CD4-positive, alpha-beta T cell (primary cell): ENCODE measurements at places on chromosomes 4 and X.

DNA sequence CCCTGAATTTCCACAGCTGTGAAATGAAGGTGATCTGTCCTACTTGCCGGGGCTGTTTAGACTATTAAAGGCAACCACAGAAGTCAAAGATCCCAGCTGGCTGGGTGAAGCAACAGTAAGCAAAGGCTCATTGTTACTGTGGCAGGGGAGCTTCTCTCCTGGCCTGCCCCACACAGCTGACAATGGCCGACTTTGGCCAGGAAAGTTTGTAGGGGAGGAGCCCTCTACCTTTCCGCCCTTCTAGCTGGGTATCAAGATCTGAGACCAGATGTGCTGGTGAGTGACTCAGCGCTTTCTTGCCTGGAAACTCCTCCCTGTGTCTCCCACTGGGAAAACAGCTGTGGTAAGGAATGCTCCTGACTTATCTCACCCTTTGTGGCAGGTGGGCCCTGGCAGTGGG is 21.1 kb downstream of the RASSF6 start:
- no peak for DNase-seq

DNA sequence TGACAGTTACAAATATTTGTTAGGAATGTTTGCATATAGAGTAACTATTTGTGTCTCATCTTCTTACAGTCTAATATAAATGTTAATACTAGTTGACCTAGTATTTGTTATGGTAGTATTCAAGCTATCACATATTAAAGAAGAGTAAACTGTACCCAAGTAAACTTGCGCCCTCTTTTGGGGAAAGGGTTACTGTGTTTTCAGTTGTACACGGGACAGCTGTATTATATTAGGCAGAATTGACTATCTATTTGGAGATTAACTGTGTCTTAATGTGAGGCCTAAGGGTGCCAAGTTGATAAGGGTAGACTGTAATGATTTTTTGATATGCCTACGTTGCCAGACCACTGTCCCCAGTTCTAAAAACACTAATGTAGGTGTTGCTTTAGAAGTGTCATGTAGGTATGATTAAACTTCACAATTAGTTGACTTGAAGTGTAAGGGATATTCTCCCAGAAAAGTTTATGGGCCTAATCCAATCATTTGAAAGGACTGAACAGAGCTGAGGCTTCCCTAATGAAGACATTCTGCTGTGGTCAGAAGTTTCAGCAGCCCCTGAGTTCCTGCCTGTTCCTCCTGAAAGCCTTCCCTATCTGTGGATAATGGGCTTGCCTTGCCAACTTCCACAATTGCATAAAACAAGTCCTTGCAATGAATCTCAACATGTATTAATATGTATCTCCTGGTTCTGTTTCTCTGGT is 172.8 kb upstream of the CXCL13 start:
- no peak for DNase-seq

DNA sequence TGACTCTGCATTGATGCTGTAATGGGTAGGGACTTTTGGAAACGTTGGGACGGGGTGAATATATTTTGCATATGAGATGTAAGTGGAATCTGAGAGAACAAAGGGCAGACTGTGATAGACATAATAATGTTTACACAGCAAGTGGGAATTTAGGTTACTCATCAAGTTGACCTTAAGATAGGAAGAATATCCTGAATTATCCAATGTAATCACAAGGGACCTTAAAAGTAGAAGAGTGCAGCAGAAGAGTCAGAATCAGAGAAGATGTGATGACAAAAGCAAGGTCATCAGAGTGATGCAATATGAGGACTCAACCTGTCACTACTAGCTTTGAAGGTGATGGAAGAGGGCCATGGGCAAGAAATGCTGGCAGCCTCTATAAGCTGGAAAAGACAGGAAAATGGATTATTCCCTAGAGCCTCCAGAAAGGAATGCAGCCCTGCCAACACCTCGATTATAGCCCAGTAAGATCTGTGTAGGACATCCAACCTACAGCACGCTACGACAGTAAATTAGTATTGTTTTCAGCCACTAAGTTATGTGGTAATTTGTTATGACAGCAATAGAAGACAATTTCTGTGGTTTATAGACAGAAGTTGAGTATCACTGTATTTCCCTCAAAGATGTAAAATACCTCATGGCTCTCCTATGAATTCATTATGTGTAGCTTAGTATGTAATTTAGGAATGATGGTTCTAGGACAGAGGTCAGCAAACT is 26.4 kb downstream of the MORC4 start:
- no peak for DNase-seq

DNA sequence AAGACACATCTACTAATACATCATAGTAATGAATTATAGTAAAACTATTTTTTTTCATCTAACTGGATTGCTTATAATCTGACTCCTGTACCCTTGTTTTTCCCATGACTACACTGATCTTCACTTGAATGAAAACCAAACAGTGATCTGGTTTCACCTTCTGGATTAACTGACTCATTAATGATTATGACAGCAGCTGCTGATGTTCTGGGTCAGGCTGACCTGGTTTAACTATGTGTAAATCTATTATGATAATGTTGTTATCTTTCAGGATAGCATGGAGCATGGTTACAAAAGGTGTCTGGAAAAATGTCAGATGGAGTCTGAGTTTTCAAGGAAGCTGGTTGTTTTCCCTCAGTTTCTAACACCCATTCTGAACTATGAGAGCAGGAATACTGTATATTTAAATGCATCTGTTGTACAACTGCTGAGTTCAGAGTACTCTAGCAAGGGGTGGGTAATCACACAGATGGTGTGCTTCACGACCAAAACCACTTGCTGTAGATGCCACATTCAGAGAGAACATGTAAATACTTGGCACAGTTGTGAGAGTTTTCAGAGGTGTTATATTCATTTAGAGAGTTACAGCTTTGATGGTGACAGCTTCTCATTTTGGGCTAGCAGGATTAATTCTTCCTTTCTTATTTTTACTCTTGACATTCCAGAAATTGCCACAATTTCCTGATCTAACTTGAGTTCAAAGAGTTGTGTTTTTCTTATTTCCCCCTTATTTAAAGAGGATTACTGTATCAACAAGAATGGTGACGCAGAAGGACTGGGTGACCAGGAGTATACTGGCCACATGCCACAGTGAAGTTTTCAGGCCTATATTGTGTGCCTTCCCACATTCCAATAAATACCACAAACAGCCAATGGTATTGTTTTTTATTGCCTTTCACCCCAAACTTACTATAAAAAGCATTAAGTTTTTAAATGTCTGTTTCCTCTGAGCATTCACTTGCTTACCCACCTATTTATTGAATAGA is 249.7 kb upstream of the TET2 start:
- no peak for DNase-seq

DNA sequence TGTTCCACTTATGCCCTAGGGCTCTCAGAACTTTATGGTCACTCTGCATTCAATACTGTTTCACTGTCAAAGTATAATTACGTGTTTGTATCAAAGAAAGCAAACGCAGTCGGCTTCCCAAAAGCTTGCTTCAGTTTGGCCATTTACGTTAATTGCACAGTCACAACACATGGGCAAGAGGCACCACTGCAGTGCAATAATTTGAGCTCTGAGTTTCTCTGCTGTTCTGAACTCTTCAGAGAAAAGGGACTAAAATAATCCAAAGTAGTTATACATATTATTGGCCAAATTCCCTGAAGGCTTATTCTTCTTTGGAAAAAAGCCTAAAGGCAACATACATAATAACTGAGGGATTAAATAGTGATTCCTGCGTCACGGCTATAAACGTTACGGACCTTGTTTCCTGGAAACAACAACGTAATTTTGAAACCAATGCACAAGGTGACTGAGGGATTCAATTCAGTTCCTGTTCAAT is 51.3 kb downstream of the RNF150 start:
- DNase-seq: no peak

GRCh38 chrX:18210470-18210869 is 10.2 kb downstream of the BEND2 start:
- no peak for DNase-seq

GRCh38 chrX:48711929-48712505 is 15.5 kb downstream of the SUV39H1 start:
- DNase-seq: no peak

- no peak for DNase-seq
These were observed 549.5 kb upstream of the SMIM31 start for GRCh38 chr4:164204434-164204833.

- DNase-seq: no peak
These were observed 122.4 kb downstream of the C4orf33 start for GRCh38 chr4:129218360-129218759.

DNA sequence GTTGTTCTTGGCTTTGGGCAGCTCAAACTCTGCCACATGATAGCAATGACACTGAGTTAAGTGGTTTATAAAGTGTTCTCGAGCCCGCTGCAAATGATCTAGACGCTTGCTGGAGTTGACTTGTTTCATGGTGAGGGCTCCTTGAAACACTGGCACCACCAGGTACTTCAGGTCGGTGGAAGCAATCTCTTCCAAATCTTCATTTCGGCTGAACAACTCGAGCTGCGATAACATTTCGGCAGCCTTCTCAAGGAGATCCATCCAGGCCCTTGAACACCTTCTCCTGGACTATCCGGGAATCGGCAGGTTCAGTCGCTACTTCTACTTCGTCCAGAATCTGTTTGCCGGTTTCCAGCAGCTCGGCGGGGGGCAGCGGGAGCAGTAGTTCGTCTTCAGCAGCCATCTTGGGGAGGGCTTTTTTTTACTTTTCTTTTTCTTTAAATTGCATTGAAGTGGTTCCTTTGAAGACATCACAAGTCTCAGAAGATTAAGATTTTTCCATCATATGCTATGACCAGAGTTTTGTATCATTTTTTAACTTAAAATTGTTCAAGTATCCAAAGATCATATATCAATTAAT is 28.0 kb downstream of the HNRNPDL start:
- DNase-seq: no peak

GRCh38 chr4:83885256-83886182 is 349.6 kb downstream of the GPAT3 start:
- no peak for DNase-seq

DNA sequence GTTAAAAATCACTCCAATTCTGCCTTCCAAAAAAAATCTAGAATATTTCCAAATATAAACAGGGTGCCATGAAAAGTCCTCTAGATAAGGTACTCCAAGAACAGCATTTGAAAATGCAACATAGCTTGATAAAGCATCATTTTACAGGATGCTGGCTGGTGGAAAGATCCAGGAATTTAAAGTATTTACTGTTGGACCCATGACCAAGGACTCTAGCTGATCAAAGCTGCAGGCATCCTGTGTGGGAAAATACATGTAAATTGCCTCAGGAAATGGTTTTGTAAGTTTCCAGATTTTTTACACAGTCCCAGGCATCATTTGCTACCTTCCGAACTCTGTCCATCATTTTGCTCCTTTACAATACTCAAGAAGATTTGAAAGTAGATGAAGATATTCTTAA is 164.4 kb downstream of the GRIA3 start:
- DNase-seq: no peak

DNA sequence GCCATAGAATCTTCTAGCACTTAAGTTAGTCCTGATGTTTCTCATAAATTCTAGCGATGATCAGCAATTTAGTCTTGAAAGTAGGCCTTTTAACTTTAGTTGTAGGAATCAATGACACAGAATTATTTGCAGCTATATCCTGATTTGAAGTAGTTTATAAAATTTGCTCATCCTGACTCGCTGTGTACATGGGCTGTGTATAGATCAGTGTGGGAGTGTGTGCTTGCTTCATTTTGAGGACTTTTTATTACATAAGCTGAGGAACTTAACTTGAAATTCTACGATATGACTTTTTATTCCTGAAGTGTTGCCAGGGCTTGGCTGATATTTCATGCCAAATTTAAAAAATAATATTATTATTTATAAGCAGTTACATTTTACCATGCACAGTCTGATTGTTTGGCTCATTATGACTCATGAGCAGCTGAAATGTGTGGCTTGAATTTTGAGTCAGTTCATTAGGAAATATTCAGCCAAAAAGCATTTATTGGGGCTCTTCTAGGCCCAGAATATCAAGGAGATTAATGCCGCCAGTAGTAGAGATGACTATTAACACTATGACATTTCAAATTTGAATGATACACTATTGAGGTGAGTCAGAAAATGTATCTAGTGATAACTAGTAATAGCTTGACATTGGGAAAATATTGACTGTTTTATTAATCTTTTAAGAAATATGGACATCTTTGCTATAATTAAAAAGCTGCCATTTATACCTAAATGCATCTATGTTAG is 128.9 kb upstream of the LIMCH1 start:
- no peak for DNase-seq

GRCh38 chr4:78654807-78655206 is 103.2 kb downstream of the ANXA3 start:
- DNase-seq: no peak

DNA sequence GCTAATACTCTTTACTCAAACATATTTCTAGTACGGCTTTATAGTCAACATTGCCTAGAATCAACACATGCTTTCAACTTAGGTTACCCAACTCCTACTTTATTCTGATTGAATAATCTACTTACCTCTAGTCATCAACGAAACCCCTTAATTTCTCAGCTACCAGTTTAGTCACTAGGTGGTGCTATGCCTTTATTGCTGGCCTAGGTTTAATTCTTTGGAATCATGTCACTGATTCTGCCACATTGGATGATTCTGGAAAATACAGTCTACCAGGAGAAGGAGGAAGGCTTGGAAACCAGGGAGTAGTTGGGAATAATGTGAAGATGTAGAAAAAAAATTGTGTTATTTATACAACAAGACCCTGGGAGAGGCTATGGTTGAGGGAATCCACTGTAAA is 167.7 kb downstream of the DCAF12L2 start:
- no peak for DNase-seq

- DNase-seq: no peak
These were observed 37.6 kb upstream of the FAM156A start for GRCh38 chrX:52995987-52996331.

DNA sequence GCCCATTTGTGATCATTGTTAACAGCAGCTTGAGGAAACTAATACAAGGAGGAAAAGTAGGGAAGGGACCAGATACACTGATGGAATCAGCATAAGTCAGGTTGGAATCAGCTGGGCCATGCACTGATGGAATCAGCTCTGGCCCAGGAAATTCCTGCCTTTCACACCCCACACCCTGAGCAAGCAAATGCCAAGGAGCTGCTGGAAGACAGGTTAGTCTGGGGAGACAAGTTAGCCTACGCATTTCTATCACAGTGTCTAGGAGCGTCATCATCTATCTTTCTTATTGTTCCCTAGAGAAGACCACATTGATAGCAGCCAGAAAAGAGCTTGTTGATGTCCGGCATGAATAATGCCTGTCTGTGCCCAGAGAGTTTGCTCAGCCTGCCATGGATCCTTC is 16.2 kb upstream of the CEP135 start:
- no peak for DNase-seq

DNA sequence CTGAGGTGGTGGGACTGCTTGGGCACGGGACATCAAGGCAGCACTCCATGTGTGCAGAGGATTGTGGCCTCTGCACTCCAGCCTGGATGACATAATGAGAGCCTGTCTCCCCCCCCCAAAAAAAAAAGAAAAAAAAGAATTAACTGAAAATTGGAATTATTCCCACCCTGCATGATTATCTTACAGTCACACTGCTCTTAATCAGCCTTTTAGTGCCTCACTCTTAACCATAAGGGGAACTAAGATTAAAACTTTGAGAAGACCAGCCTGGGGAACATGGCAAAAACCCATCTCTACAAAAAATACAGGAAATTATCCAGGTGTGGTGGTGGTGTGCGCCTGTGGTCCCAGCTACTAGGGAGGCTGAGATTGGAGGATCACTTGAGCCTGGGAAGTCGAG is 94.6 kb downstream of the UBE2K start:
- DNase-seq: no peak

GRCh38 chr4:1466034-1466862 is 60.0 kb upstream of the NKX1-1 start:
- DNase-seq: no peak
